ENCODE measurements at places on chromosomes 2 and 18.

GRCh38 chr2:7363906-7364305 lies 446.7 kb downstream of the RNF144A start:
- DNase-seq, result peak; percentile 5

GRCh38 chr18:7369006-7369405 lies 138.1 kb downstream of the LRRC30 start:
- no peak for DNase-seq

- peak; percentile 33 for DNase-seq
Measured at GRCh38 chr2:148764815-148765214, 110.2 kb upstream of the KIF5C start.

GRCh38 chr2:73054980-73055379 lies 16.5 kb downstream of the SFXN5 start:
- DNase-seq, result no peak

DNA sequence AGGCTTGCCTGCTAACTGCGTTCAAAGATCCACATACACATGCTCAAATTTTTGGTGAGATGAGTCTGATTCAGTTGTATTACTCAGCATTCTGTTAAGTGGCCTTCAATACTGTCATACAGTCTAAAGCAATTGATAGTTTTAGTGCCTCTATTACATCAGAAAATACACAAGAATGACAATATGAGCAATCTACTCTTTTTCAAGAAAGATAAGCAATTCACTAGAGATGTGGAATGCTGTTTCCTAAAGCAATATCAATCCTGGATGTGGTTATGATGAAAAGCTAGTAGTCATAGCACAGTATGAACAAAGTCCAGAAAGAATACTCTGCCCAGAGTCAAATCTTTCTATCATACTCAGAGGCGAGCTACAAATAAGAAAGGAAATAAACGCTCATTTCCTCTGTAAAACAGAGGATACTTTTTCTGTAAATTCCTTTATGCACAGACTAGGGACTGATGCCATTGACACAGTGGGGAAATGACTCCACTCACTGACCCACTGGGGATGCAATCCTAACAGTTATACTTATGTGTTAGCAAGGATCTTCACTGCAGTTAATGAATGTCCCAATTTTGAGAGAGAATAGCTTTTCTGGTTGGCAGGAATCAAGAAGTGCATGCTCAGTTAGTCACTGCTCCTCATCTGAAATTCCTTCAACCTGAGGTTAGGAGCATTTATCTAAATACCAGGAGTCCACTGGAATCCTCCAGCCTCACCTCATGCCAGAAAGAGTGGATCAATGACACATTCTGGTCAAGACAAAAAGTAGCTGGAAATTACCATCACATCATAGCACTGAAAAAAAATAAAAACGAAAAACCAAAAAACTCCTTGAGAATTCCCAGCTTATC lies 83.3 kb downstream of the PDE11A start:
- no peak for DNase-seq

DNA sequence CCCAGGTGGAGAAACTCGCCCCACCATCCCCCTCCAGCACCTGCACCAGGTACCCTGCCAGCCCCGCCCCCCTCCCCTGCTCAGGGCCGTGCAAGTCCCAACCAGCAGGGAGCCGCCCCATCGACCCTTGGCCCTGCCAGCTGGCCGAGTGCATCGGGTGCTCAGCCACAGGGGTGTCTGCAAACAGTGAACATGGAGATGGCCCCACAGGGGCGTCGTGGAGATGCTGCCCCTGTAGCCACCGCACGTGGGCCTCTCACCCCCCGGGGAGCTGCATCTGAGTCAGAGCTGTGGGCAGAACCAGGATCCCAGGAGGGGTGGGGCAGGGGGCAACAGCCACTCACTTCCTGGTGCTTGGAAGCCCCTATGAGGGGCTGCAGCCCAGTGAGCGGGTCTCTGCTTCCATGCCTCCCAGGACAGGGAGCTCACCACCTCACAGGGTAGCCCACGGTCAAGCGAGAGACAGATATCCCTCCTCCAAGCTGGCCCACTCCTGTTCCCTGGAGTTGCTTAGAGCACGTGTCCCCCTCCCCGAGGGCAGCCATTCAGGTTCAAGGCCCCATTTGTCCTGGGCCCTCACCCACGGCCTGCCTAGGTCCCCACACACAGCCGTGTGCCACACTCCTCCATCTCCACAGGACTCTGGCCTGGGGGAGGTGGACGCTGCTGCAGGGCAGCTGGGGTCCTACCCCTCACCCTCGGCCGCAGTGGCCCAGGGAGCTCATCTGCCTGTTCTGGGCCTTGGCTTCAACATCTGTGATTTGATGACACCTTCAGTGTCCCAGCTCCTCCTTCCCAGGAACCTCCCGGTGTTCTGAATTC lies 1.1 kb upstream of the MAB21L4 start:
- no peak for DNase-seq

- no peak for DNase-seq
Measured at GRCh38 chr2:207289295-207290018, 123.7 kb upstream of the KLF7 start.

DNA sequence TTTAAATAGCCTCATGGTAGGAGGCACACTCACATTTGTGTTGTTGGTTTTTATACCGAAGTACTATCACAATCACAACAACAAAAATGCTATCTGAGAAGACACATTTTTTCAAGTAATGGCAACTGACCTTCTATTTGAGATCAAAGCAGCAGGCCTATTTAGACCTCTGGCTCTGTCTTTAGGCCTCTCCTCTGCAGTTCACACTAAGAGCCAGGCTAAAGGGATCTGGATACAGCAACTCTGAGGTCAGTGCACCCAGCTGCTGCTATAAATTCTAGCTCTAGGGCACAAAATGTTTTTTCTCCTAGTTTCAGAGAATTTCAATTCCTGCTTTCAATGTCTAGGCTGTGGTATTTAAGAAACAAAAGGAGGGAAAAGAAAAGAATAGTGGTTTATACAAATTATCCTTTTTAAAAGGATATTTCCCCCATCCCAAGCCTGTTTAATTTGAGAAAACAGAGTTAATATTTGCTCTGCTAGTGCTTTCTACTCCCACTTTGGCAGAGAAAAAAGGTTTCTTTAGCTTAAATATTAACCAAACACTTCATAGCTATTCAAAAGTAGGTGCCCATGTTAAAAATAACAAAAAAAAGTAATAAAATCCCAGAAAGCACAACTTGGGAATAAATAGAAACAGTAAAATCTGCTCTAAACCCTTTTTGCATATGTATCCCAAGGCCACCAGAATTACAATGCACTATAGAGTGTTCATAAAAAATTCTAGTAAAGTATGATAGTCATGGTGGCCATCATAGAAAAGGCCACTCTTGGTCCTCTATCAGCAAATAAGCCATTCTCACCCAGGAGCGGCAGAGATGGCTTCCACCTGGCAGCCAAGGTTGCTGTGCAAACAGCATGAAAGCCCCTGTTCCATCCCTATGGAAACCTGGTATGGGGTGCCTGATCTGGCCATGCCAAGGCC lies 293.6 kb upstream of the SESTD1 start:
- DNase-seq, result no peak

GRCh38 chr18:34887881-34888580 lies 153.2 kb upstream of the MAPRE2 start:
- no peak for DNase-seq

DNA sequence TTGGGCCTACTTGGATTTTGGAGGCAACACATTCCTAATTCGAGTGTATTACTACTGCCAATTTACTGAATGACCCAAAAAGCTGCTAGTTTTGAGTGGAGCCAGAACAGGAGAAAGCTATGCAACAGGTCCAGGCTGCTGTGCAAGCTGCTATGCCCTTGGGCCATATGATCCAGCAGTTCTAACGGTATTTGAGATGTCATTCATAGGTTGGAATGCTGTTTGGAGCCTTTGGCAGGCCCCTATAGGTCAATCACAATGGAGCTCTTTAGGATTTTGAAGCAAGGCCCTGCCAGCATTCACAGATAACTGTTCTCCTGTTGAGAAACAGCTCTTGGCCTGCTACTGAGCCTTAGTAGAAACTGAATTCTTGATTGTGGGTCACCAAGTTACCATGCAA lies 368.7 kb downstream of the CDH19 start:
- DNase-seq, result peak; percentile 9

DNA sequence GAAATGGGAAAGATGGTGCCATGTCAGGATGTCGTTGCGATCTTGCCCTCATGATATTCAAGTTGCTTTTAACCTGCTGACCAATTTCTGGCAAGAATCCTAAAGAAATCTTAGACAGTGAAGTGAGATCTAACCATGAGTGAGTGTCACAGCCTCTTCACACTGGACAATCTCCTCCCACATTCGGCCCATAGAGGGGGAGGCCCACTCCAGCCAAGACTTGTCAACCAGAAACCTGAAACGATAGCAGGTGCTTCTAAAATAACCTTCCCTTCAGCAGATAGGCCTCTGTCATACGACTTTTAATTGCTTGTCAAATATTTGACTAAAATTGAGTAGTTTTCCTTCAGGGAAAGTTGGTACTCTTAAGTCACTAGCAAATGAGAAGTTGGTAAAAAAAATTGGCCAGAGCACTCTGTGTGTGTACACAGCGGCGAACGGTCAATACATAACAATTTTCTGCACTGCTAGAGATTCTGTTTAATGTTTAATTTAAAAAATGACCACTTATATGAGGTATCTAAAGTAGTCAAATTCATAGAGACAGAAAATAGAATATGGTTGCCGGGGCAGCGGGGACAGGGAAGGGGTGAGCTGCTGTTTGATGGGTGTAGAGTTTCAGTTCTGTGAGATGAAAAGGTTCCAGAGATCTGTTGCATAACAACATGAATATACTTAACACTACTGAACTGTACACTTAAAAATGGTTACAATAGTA lies 110.2 kb downstream of the VAPA start:
- DNase-seq, result no peak

DNA sequence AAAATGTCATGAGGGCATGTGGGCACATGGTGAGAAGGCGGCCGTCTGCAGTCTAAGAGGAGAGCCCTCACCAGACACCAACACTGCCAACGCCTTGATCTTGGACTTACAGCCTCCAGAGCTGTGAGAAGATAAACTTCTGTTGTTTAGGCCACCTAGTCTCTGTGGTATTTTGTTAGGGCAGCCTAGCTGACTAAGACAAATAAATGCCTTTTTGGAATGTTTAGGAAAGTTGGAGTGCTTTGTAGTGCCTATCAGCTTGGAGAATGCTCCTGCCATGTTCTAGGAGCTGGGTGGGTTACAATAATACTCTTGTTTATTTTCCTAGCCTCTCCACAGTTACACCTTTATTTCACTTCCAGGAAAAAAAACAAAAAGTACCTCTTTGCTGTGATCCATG lies 92.0 kb downstream of the SPP2 start:
- DNase-seq, result no peak

GRCh38 chr2:118854507-118855345 lies 7.3 kb upstream of the EN1 start:
- DNase-seq, result no peak

DNA sequence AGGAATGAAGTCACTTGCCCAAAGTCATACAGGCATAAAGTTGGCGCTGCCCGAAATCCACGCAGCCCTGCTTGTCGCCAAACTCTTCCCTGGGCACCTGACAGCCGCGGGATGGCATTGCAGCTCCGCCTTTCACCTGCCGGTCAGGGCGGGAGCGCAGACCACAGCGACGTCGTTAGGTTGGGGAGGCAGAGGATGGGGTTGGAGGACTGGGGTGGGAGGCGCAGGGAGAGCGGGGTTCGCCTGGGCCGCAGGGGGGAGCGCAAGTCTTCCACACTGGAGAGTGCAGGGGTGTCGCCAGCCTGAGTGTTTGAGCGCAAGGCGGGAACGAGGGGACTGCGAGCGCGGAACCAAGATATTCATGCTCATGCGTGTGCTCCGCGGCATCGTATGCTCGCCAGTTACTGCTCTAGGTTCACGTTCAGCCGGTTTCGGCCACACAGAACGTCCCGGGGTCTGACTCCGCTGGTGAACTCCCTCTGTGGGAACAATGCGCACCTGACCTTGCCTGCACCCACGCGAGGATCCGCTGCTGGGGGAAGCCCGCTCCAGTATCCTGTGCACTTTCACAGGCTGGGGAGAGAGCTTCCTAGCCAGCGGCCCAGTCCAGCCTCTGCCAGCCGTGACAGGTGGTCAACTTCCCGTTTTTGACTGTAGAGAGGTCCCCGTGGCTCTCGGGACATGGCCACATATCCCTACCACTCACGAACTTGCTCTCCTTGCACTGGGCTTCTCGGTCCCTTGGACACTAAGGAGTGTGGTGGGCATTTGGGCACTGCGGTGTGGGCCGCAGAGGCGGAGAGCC lies 767 bp upstream of the NPPC start:
- DNase-seq, result peak; percentile 29

GRCh38 chr2:174245065-174245464 lies 3.3 kb downstream of the OLA1 start:
- DNase-seq, result no peak

DNA sequence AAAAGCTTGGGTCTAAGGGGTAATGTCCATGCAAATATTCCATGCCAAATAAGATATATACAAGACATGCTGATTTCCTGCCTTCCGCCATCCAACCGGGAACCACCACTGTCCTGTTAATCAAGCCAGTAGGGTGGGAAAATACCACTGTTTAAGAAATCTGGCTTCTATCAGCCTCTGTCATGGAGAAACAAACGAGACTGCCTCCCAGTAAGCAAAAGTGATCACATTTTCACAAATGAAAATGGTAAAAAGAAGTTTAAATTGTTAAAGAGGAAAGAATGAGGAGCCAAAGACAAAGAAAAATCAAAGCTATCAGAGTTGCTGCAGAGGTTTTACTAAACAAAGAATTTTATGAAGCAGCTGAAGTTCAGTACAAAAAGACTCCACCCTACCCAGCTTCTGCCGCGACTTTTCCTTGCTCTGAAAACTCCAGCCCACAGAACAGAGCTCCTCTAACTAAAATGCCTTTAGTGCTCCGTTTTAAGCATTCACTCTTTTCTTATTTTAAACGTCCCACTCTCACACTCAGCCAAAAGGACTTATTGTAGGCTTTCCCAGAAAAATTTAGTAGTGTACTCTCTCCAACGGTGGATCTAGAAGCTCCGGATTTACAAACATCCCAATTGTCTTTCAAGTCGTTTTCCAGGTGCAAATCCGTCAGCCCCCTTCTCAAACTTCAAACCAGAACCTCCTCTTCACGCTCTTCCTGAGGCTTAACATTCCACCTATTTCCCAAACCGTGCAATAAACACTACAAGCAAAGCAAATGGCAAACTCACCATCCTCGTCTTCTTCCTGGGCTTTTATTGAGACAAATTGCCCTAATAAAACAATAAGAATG lies 613 bp downstream of the COL5A2 start:
- DNase-seq, result no peak
